ENCODE measurements at places on chromosomes 12 and 14.

DNA sequence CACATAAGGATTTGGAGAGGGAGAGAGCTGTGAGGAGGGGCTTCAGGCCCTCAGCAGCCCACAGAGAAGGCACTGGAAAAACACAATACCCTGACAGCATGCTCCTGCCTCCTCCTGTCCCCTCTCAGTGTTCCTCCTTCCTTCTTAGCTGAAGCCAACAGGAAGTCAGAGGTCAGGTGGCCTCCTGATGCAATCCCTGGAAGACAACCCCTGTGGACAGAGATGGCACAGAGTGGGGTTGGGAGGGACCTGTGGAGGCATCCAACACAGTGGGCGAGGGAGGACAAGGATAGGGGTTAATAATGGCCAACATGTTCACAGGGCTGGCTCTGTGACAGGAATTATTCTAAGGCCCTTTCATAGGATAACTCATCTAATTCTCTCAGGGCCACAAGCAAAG, 15.4 kb upstream of the IFI27L2 start:
- DNase-seq = no peak

DNA sequence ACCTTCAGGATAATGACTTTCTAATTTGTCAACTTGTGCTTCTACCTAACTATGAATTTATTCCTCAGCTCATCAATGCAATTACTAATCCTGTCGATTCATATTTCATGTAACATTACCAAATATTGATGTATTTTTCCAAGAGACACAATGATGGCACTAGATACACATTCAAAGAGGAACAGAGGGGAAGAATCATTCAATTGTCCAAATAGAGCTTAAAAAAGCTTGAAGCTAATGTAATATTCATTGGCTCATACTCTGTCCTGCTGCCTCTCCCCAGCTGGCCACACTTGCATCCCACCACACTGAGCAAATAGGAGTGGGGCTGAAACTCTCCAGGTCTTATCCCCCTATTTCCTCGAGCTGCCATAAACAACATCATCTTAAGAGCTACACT, 9.3 kb downstream of the TESPA1 start:
- DNase-seq = no peak

GRCh38 chr12:92814584-92814983, 111.8 kb downstream of the PLEKHG7 start:
- DNase-seq = no peak

DNA sequence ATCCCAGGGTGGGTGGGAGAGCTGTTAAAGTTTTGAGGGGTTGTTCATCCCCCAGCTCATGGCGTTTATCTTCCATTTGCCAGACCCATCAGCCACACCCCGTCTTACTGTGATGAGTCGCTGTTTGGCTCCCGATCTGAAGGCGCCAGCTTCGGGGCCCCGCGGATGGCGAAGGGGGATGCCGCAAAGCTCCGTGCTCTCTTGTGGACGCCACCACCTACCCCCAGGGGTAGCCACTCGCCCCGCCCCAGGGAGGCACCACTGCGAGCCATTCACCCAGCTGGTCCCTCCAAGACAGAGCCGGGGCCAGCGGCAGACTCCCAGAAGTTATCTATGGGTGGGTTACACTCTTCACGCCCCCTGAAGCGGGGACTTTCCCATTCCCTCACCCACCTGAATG, 5.7 kb downstream of the RITA1 start:
- DNase-seq = no peak

GRCh38 chr12:90959538-90960139, 4.7 kb upstream of the CCER1 start:
- peak; percentile 19 for DNase-seq

DNA sequence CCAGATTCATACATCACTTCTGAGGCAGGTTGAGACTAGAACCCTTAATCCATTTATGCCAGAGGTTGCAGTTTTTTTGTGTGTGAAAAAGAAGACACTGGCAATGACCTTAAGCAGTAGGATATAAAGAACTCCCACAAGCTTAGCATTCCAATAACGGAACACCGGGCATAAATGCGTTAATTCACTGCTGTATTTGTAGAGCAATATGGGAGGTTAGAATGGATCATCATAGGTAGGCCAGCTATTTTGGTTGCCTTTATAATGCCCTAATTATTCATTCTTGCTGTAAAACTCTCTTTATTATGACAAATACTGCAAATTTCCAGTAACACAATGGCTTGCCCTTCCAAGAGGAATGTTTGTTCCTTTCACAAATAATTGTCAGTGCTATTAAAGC, 322.7 kb downstream of the SOX5 start:
- no peak for DNase-seq

DNA sequence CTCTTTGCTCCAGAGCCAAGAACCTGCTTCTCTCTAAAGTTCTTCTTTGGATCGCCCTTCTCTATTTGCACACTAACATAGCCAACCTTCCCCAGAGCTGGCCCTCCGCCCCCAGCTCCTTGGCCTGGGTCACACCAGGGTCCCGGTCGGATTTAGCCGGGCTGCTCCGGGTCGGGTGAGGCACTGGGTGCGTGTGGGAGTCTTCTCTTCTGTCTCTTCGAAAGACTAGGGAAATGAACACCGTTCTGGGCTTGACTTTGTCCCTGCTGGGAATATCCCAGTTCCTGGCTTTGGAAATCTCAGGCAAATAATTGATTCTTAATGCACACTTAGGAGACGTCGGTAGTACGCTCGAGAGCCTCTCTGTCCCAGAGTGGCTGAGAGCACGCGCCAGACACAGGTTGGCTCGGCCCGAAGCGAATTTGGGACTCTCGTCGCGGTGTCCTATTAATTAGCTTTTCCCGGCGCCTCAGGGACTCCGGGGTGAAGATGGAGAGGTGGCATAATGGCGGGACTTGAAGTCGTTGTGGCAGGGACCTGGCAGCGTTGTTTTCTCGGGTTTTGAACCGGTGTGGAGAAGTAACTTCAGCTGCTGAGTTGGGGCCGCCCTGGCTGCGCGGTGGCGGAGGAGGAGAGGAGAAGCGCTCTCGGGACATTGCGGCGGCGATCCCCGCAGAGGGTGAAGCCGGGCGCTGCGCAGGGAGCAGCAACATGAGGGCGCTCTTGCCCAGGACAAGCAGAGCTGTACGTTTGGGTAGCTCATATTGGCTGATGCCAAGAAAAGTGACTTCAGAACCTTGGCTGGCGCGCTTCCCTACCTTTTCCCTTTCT, 7.5 kb downstream of the FOXG1 start:
- DNase-seq = peak; percentile 93

DNA sequence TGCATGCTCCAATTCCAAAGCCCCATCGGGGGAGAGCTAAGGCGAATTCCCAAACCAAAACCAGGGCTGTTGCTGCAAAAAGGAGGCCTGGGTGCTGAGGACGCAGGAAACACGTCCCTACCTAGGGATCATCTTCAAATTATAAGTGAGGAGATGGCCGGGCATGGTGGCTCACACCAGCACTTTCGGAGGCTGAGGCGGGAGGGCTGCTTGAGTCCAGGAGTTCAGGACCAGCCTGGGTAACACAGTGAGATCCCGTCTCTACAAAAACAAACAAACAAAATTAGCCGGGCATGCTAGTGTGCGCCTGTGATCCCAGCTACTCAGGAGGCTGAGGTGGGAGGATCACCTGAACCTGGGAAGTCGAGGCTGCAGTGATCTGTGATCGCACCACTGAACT, 143.2 kb downstream of the CALM1 start:
- DNase-seq = no peak

DNA sequence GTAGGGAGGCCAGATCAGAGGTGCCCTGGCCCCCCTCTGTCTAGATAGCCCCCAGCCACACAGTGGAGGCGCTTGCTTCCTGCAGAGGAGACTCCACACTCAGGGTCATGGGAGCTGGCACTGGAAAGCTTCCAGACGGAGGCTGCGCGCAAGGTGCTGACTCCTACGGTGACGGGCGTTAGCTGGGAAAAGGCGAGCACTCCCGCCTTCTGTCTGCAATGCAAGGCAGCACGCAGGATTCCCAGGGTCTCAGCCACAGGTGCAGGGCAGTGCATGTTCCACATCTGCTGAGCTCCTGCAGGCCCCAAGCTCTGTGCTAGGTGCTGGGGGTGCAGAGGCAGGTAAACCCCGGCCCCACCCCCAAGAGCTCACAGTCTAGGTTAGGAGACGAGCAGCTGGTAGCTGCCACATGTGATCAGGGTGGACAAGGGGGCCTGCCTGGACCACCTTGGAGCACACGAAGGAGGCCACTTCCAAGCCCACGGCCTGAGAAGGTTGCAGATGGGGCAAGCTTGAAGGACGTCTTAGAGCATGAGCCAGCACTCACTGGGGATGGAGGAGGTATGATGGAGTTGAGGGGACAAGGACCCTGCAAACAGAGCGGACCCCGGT, 310.9 kb upstream of the DIO3 start:
- no peak for DNase-seq

DNA sequence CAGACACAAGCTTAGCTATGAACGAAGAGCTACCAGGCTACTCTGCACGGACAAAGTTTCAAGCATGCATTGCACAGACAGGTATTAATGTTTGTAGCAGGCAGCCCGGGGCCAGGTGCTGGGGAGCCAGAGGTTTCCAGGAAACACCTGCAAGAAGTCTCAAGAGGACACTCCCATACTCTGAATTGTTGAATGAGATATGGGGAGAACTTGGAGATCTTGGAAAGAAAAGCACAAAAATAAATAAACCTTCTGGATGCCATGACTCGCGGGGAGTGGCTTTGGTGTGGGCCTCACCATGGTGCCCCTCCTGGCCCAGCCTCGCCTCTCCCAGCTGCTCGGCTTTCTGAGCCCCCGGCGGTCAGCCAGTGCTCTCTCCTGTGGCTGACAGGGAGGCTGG, 186.8 kb downstream of the TTC7B start:
- no peak for DNase-seq

GRCh38 chr12:113786107-113786506, 180.0 kb downstream of the RBM19 start:
- no peak for DNase-seq

GRCh38 chr12:14366209-14367039, 942 bp downstream of the ATF7IP start:
- no peak for DNase-seq

DNA sequence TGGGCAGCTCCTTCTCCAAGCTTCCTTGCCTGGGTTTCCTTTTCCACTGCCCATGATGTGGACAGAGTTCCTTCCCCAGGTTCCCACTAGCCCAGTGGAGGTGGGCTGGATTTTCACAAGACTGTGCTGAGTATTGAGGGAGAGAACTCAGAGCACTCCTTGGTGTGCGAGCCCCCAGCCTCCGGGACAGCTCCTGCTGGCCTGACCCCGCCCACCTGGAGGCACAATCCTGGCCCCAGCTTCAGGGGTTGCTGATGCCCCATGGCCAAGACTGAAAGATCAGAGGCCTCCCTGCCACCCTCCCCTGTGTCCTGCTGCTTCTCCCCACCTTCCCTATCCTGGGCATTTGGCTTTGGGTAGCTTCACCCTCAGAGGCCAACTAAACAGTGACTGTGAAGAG, 7.7 kb downstream of the KCNH3 start:
- DNase-seq = no peak

DNA sequence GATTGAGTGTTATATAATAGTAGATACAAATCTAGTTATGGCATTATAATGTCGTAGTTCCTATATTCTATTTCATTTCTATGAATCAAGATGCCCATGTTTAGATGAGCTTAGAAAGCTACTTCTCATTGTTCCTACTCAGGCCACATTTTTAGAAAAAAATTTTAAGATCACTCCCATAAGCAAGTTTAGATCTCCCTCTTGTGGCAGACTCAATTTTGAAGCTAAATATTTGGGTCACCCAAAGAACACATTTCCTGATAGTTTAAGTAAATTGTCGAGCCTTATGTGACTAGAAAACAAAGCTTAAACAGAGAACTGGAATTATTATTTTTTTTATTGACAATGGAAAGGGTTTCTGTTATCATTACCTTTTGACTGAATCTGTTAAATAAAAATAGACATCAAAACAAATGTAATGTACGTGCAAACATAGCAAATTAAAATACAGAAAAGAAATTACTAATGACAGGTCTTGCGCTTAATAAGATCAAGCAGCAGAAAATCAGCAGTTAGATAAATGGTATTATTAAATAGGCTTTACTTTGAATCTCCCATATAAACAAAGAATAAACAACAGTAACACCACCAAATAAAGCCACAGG, 180.2 kb downstream of the ACSS3 start:
- peak; percentile 58 for DNase-seq

DNA sequence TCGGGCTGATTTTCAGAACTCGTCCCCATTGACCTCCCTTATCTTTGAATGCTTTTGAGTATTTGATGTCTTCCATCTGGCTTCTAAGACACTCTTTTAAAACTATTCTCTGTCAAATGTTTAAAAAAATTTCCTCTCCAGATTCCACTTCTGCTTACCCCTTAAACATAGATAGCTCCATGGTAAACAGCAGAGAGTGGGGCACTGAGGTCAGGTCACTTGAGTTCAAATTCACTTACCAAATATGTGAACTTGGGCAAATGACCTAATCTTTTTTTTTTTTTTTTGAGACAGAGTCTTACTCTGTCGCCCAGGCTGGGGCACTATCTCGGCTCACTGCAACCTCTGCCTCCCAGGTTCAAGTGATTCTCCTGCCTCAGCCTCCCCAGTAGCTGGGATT, 126.8 kb upstream of the CPSF6 start:
- no peak for DNase-seq

DNA sequence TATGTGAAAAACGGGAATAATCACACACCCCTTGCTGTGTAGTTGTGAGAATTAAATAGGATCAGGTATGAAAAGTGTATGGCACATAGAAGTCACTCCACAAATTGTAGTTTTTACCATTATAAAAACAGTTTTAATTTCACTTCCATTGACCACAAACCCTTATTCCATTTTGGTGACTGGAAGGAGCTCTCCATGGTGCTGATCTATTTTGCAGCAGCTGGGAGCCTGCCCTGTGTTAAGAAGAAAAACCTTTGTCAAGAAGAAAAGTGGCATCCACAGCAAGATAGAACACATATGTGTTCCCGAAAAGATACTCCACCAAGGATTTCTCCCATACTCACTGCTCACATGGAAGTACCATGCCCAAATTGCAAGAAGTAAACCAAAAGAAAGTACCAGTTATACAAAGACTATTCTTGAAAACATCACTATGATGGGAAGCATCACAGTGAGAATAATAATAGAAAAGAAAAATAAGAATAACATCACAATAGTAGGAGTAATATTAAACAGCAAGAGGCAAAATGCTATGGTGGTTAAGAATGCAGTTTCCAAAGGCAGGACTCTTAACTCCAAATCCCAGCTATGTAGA, 58.7 kb downstream of the TUNAR start:
- DNase-seq = no peak

DNA sequence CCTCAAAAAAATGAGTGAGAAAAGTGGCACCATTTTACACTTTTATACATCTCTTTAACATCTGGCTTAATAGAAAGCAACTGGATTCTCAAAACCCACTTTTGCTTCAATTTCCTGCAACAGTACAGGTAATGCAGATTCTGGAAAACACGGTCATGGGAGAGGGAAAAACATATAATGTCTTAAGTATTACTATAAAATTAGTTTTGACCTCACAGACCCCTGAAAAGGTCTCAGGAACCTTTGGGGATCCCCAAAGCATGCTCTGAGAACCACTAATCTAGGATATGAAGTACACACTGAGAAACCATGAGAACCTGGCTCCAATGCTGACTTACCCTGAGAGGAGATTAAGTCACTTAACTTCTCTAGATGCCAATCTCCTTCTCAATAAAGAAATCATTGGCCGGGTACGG, 64.7 kb downstream of the PPP2R5E start:
- no peak for DNase-seq

- no peak for DNase-seq
Measured at GRCh38 chr12:106861984-106862916, 87.8 kb downstream of the RIC8B start.

- no peak for DNase-seq
Measured at GRCh38 chr12:124188561-124189405, 106.1 kb upstream of the RFLNA start.
